NB4 (cell line): ENCODE measurements at places on chromosomes 7 and 10.

DNA sequence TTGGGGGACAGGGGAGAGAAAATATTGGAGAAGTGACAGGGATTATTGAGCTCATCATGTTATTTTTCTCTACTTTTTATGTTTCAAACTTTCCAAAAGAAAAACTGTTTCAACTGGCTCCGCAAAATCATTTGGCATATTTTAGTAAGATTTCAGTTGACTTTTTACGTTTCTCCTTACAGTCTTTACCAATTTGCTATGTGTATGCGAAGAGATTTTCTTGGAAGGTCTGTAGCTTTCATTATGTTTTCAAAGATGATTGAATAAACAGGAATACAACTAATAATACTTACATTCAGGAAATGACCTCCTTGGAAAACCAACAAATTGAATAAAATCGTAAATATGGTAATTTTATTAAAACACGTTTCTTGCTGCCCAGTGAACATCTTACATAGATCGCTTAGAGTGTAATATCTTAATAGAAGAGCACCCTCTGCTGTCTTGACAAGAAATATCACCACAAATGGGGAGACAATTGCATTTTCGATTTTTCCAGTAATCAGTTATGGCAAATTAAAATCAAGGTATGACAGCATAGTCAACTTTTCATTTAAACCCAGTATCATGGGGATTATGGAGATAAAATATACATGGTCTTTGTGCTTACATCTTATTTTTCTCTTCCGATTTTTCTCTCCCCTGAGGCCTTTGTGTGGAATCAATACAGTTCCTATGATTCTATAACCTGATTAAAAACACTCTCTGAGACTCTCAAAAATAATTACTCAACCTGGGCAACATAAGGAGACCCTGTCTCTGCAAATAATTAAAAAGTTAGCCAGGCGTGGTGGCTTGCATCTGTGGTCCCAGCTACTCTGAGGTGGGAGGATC lies 43.1 kb downstream of the MBL2 start:
- DNase-seq: peak; percentile 38

DNA sequence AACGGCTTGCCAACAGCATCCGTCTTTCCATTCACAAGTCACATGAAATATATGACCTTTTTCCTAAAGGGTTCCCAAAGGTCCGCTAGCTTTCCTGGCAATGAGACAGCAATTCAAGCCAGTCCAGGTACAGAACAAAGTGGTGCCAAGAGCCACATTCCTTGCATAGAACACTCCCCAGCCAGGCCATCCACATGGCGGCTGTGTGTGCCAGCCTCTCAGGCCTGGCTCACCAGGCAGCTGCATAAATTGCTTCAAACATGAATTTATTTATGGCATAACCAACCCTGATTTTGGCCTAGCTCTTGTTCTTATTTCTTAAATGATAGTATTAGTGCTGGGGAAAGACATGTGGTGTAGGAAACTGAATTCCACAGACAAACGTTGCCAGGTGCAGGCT lies 63.7 kb upstream of the CREB5 start:
- no peak for DNase-seq

GRCh38 chr7:16801111-16801542 lies 3.7 kb downstream of the AGR2 start:
- peak; percentile 72 for DNase-seq

DNA sequence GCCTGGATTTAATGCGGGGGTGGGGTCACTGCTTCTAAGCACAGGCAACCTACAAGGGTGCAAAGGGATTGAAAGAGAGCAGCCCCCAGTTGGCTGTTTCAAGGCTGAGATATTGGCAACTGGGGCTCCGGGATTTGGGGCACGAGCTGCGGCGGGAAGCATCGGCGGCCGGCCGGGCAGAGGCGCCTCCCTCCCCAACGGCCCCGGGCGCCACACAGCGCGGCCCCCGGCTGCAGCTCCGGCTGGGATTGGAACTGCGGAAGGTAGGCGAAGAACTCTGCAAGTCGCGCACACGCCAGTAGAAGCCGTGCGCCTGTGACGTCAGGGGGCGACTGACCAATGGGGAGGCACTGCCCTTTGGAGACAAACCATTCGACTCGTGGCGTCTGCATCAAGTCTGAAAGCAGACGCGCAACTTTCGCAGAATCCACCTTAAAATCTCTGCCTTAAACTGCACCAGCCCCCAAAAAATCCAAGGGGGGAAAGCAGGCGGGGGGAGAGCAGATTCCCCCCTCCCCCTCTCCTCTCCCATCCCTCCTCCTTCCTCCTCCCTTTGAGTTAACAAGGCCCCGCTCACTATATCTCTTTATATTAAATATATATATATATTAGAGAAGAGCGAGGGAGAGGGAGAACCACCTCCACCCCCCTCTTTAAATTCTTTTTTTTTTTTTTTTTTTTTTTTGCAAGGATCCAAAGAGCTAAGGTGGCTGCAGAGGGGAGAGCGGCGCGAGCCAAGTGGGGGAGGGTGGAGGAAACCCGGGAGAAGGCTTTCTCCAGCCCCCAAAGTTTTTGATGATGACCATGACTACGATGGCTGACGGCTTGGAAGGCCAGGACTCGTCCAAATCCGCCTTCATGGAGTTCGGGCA lies at the start of gene DLX6:
Gene DLX6, plus strand, starts transcription at position 371 of the 872 bp plus-strand sequence. Its CDS starts 425 bp downstream, at position 796.
- DNase-seq: no peak

- DNase-seq: peak; percentile 8
These were observed 9.5 kb downstream of the PLXDC2 start for GRCh38 chr10:19825700-19826099.

DNA sequence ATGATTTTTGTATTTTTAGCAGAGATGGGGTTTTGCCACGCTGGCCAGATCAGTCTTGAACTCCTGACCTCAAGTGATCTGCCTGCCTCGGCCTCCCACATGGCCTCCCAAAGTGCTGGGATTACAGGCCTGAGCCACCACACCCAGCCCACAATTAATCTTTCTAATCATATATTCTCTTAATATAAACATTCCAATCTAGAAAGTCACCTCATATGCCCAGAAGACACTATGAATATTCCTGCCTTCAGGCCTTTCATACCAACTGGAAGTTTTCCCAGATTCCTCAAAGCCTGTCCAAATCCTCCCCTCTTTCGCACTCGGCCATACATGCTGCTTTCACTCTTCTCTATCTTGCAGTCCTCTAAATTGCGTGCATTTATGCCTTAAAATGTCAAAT lies 32.6 kb downstream of the PDZD8 start:
- DNase-seq: no peak

DNA sequence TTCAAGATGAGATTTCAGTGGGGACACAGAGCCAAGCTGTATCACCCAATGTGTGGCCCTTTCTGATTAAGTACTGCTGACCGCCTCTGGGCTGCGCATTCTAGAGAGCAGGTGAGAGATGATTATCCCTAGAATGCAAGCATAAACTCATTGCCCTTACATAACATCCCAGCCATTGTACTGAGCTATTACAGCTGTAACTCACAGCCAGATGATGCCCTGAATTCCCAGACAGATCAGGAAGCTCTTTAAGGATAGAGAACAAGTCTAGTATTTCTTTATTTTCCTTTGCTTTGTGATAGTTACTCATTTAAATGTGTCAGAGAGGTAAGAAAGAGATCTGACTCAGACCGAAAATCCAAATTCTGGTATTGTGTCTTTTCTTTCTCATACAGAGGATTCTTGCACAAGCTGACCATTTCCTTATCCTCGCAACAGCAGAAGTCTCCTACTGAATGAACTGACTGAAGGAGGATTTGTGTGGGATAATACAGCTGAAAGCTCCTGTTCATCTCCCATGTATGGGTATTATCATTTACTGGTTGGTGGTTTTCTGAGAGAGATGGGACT lies 58.4 kb downstream of the ZNF22 start:
- DNase-seq: peak; percentile 21

DNA sequence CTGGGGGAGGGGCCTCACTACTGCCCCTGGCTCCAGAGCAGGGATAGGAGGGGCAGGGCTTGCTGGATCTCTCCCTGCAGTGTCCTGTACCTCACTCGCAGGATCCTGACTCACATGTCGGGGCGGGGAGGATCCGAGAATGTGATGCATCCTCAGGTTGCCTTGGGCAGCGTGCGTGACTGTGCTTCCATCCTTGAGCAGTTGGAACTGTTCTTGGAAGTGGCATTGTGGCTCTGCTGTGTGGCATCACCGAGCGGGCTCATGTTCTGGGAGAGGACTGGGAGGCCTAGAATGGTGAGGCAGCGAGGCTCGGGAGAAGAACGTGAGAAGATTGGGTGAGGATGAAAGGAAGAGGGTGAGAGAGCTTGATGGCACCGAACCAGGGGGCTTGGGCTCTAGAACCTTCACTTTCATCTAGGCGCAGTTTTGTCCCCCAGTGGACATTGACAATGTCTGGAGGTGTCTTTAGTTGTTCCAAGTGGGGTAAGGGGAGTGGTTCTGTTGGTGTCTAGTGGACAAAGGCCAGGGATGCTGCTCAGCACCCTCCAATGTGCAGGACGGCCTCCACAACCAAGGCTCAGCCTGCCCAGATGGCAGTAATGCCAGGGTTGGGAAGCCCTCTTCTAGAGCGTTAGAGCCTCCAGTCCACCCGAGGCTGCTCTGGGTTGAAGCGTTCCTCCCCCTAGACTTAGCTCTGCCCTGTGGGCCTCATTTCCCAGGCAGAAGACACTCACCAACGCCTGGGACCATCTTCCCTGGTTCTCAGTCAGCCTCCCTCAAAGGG lies 8.4 kb downstream of the RARRES2 start:
- no peak for DNase-seq
